ENCODE measurements at places on chromosomes 5 and 9.

GRCh38 chr5:81007637-81008027 is 47.5 kb downstream of the RASGRF2 start:
- DNase-seq, result no peak

DNA sequence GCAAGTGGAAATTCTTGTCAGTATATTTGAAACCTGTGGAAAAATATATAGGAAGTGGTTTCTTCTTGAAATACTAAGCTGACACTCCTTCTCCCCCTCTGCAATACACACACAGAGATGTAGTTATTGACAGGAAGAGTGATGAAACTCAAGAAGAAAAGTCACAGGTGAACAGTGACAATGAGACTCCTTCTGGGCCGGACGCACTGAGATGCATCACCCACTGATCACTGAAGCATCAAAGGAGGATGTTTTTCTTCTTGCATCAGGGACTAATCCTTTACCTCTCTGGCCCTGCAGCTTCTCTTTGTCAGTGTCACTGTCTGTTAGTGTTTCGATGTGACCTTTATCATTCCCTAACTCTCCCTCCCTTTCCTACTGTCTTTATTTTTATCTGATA is 1864.2 kb upstream of the C9orf72 start:
- no peak for DNase-seq

DNA sequence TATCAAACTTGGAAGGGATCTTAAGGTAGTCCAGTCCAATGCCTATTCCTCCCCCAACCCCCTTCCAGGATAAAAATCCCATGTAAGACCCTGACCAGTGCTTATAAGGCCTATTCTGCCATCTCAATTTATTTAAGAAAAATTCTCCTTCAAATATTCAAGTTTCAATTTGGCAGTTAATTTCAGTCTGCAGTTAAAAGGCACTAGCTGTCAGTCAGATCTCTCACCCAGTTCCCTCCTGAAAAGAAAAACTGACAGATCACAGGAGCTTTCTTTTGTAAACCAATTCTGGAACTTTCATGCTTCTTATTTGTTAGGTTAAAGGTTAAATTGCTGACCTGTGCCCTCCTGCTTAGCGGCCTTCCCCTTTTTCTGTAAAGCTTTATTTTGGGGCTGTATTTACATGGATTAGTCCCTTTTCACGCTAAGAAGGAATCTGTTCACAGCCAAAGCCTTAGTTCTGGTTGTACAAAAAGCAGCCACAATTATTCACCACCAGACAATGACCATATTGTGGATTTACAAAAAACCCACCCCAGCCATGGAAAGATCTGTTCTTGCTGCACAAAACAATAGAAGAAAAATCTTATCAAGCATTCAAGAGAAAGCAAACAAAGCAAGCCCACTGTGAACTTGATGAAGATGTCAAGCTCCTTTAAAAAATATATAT is 68.7 kb downstream of the DENND1A start:
- no peak for DNase-seq

DNA sequence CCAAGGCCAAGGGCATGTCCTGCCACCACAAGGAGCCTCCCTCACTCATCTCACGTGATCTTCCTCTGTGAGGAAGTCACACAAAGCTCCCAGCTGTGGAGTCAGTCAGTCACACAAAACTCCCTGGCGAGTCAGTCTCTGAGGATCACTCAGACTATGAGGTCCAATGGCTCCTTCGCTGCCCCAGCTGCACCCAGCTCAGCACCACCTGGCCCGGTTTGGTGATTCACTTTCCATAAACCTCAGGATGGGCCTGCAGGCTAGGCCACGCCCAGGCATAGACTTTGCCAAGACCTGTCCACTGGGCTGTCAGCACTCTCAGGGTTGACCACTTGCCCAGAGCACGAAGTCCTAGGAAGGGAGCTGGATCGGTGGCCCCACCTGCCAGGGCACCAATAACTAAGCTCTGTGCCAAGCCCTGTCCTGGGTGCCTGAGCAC is 233.8 kb downstream of the HSPA4 start:
- no peak for DNase-seq

DNA sequence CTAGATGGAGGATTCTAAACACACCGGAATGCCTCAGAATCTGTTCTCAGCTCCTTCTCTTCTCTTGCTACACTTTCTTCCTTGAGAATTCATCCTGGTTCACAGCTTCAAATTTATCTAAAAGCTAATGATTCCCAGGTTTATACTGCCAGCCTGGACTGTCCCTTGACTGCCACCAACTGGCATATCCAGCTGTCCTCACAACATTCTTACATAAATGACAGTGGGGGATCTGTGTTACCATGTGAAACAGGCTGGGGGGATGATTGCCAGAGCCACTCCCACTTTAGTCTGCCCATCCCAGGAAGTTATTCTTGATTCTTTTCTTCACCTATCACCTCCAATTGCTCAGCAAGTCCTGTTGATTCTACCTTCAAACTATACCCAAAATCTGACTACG is 27.2 kb upstream of the ZFR start:
- no peak for DNase-seq

- no peak for DNase-seq
Observed at GRCh38 chr5:177357459-177358351, at the start of gene RGS14. Gene RGS14 (plus strand): TSS chr5:177357924. CDS start chr5:177358025, 101 bp downstream.

DNA sequence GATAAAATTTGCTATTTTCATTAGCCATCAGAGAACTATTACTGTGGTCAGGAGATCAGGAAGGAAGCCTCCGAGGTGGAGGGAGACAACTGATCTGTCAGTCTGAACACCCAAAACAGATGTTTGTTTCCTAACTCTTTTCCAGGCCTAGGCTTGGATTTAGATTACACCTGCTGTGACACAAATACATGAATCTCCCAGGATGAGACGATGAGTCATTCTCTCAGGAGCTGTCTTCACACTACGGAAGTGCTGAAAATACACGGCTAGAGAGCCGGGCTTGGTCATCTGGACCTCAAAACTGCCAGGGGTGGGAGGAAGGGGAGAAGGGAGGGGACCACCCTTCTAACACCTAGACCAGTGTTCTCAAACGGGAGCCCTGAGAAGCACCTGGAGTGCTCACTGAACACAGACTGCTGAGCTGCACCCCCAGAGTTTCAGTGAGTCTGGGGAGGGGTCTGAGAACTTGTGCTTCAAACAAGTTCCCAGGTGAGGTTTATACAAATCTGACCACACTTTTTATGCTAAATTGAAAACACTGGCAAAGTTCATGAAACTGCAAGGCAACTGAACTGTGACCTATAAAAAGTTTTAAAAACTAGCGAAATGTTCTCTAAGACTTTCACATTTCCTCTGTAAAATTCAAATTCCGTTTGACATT is 80.3 kb upstream of the EQTN start:
- DNase-seq, result no peak

- DNase-seq, result no peak
Observed at GRCh38 chr5:153827397-153827796, 211.3 kb downstream of the FAM114A2 start.

DNA sequence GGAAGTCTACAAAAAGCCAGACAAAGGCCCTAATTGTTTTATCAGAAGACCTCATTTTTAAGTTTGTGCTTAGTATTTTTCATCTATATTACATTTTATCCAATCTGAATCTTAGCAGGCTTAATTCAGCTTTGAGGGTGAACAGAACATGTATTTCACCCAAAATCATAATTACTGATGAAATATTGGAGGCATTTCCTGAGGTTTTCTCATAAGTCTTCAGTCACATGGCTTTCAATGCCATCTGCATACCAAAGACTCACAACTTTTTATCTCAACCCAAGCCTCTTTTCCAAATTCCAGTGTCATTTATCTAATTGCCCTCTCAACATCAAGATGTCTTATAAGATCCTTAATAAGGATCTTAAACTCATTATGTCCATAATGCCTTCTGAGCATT is 150.8 kb downstream of the TTC39B start:
- no peak for DNase-seq

- DNase-seq, result peak; percentile 70
Observed at GRCh38 chr9:2015581-2016407, 647 bp downstream of the SMARCA2 start.

DNA sequence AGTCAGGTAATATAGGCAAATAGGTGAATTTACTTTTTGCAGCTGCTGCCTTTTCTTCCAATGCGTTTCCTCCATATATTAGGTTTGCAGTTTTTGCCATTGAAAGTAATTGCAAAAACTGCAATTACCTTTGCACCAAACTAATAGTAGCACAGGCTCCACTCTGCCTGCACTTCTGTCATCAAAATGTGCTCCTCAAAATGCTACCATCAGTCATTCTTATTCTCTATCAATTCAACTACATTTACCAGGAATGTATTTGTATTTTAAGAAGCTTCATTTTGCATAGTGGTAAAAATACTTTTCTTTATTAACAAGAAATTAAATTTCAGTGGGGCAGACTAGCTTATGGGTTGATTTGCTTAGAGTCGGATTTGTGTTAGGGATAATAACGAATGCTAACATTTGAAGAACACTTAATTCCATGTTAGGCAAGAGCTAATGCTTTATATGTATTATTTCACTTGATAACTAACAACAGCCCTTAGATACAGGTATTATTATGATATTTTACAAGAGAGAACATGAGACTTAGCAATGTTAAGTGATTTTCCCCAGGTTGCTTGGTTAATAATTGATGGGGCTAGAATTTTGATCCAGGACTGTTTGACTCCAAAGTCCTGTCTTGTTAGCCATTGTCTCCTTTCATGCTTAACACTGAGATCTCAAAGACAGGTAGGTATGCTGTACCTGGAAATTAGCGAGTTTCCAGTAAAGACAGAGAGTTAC is 300.4 kb downstream of the MAN2A1 start:
- no peak for DNase-seq

- DNase-seq, result no peak
Observed at GRCh38 chr9:136695955-136696354, 8.7 kb upstream of the AGPAT2 start.

Data from right lung (tissue), 10 donors.